ENCODE measurements at places on chromosomes 13 and 19. TPM values are rescaled to one million over a fixed set of nuclear protein-coding genes. Genes with fewer than 3 reads are reported as not detected.

DNA sequence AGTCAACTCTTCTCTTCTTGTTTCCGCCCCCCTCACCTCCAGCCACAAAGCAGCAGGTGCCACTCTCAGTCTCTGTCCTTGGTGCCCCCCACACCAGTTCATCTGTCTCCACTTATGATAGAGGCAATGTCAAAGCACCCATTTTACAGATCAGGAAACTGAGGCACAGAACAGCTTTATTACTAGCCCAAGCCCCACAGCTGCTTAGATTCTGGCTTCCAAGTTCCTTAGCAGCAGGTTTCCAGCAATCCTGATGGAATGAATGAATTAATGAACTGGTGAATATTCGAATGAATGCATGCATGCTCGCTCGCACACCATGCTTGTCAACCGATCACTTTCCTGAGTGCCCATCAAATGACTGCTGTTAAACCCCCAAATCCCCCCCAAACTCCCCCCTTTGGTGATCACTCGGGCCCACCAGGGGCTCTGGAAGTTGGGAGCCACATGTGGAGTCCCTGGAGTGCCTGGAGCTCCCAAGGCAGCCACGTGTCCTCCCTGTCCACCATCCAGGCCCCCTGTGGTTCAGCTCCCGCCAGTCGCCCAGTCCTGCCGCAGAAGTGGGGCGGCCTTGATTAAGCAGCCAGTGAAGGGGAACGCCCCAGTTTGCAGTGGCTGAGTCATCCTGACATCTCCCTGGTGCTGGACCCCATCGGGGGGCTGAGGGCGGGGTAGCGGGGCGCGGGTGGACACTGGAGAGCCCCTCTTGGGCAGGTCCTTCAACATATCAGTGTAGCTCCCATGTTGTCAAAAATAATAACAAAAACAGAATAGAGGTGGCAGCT lies 6.8 kb downstream of the PTPRS start:
- DNase-seq: no peak
- peaks cover 16% of the 10 kb centered on the region for H3K4me1 ChIP-seq
- H3K27me3 ChIP-seq: peaks cover 31% of the 10 kb centered on the region
- no peak overlapping the region for H3K27ac ChIP-seq
- H3K36me3 ChIP-seq: no peaks in the 10 kb centered on the region
- H3K4me3 ChIP-seq: no peak overlapping the region

- peaks cover under 1% of the 10 kb centered on the region for H3K36me3 ChIP-seq
- no peak overlapping the region for H3K27ac ChIP-seq
- H3K4me1 ChIP-seq: no peaks in the 10 kb centered on the region
- no peak for DNase-seq
- no peaks in the 10 kb centered on the region for H3K27me3 ChIP-seq
Observed at GRCh38 chr13:113238536-113238935, 29.1 kb downstream of the CUL4A start.

DNA sequence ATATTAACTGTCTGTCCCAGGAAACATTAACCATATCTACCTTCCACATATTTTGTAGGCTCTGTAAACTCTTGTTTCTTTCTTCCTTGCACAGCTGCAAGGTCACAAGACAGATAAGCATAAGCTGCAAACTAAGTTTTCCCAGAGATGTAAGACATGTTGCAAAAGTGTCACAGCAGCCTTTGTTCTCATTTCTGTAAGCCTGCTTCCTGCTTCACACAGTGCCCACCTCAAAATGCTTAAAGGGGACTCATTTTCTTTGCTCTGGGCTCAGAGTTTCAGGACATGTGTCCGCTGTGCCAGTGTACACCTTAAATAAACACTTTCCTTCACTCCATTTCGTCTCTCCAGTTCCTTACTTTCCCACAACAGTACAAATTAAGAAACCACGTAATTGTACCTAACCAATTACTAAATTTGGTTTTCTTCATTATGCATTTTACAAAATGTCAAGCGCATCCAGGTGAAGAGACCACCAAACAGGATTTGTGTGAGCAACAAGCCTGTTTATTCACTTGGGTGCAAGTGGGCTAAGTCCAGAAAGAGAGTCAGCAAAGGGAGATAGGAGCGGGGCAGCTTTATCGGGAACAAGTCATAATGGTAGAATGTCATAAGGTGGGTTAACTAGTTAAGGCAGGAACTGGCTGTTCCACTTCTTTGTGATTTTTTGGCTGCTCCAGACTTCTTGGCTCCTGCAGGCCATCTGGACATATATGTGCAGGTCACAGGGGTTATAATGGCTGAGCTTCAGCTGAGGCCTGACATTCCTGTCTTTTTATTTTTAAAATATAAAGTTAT lies 12.7 kb upstream of the ZNF431 start:
- H3K4me1 ChIP-seq: peaks cover 29% of the 10 kb centered on the region
- H3K27me3 ChIP-seq: no peaks in the 10 kb centered on the region
- H3K4me3 ChIP-seq: peak overlapping the region; percentile 23

GRCh38 chr19:36775768-36776167 lies 3.2 kb upstream of the ZNF850 start:
- no peak overlapping the region for H3K4me3 ChIP-seq
- no peak overlapping the region for H3K27ac ChIP-seq
- DNase-seq: no peak
- no peaks in the 10 kb centered on the region for H3K27me3 ChIP-seq
- peaks cover 18% of the 10 kb centered on the region for H3K36me3 ChIP-seq

DNA sequence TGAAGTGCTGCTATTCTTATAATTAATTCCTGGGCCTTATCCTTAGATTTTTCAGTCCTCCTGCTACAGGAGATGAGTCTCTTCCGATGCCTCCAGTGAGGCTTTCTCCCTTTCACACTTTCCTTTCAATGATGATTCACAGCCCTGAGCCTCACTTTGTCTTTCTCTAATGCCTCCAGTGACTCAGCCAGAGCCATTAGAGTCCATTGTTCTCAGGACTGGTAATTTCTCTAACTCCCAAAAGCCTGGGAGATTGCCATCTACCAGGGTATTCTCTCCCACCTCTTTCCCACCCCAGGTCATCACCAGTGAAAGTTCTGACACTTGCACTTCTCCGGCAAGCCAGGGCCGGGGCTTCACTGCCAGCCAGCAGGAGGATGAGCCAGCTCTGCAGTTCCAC lies 49.6 kb upstream of the ARGLU1 start:
- H3K4me1 ChIP-seq: peaks cover 8% of the 10 kb centered on the region
- H3K36me3 ChIP-seq: no peaks in the 10 kb centered on the region
- H3K27me3 ChIP-seq: peaks cover 7% of the 10 kb centered on the region

GRCh38 chr19:5091018-5091683 lies 122.2 kb downstream of the KDM4B start:
- peaks cover 6% of the 10 kb centered on the region for H3K36me3 ChIP-seq
- DNase-seq: no peak
- no peaks in the 10 kb centered on the region for H3K27me3 ChIP-seq

The GRK1 gene
- total RNA-seq: 0.24 TPM

The IQCN gene
- 10.2 TPM for total RNA-seq

The THOP1 gene
- total RNA-seq: 85.9 TPM

The ATP7B gene
- total RNA-seq: 27.7 TPM

The VSTM2B gene
- not detected for total RNA-seq
